ENCODE measurements at places on chromosomes 13 and 19. TPM values are rescaled to one million over a fixed set of nuclear protein-coding genes. Genes with fewer than 3 reads are reported as not detected.
A peak's percentile ranks its signal among the peaks of the same experiment; 100 is the strongest.

GRCh38 chr13:96492766-96493165 is 402.9 kb downstream of the HS6ST3 start:
- DNase-seq = no peak

GRCh38 chr13:43749503-43749902 is 37.3 kb downstream of the ENOX1 start:
- DNase-seq = no peak

DNA sequence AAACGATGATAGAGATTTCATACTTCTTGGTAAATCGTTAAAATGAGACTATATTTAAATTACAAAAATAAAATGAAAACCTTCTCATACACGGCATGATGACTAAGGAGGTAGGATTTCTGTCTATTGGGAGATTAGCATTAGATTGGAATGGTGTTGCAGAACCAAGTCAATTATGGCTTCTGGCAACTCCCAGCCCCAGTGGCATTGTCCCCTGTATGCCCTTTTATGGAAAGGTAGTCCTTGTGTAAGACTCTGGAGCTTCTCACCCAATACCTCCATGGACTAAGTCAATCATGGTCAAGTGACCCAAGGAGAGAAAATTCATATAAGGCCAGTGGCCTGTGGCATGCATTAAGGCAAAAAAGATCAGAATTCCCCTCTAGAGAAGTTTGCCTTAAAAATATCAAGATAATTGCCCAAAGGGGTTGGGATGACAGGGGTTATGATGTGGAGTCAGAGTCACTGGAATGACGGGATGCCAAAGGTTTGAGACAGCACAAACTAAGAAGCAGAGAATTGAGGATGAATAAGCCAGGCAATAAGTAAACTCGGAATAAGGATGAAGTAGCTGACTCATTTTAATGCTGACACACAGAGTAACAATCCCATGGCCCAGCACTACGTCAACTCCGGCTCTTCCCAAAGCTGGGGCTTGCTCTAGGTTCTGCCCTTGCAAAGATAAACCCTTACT is 57.8 kb upstream of the POSTN start:
- peak; percentile 90 for DNase-seq

- DNase-seq = no peak
Observed at GRCh38 chr13:70388935-70389334, 280.7 kb upstream of the KLHL1 start.

The SGCG gene
- total RNA-seq = 0.46 TPM

The SYNGR4 gene
- total RNA-seq = not detected

The MATK gene
- not detected for total RNA-seq

DNA sequence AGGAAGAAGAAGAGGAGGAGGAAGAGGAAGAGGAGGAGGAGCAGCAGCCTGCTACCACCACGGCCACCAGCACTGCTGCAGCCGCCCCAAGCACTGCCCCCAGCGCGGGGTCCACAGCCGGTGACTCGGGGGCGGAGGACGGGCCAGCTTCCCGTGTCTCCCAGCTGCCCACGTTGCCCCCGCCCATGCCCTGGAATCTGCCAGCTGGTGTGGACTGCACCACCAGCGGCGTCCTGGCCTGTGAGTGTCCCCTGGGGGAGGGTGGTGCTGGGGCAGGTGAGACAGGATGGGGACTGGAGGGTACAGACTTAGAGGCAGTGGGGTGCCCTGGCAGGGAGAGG is 11.4 kb downstream of the SCAF1 start:
- no peak for DNase-seq

DNA sequence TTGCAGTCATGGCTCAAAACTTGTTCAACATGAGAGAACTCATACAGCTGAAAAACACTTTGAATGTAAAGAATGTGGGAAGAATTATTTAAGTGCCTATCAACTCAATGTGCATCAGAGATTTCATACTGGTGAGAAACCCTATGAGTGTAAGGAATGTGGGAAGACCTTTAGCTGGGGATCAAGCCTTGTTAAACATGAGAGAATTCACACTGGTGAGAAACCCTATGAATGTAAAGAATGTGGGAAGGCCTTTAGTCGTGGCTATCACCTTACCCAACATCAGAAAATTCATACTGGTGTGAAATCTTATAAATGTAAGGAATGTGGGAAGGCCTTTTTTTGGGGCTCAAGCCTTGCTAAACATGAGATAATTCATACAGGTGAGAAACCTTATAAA is 20.1 kb downstream of the ZNF283 start:
- DNase-seq = no peak

- no peak for DNase-seq
Observed at GRCh38 chr19:5354403-5354802, 13.8 kb upstream of the PTPRS start.

Measured in LHCN-M2 (cell line).